Ammon's horn (tissue), 1 donor: ENCODE measurements at places on chromosomes 11 and 22.

DNA sequence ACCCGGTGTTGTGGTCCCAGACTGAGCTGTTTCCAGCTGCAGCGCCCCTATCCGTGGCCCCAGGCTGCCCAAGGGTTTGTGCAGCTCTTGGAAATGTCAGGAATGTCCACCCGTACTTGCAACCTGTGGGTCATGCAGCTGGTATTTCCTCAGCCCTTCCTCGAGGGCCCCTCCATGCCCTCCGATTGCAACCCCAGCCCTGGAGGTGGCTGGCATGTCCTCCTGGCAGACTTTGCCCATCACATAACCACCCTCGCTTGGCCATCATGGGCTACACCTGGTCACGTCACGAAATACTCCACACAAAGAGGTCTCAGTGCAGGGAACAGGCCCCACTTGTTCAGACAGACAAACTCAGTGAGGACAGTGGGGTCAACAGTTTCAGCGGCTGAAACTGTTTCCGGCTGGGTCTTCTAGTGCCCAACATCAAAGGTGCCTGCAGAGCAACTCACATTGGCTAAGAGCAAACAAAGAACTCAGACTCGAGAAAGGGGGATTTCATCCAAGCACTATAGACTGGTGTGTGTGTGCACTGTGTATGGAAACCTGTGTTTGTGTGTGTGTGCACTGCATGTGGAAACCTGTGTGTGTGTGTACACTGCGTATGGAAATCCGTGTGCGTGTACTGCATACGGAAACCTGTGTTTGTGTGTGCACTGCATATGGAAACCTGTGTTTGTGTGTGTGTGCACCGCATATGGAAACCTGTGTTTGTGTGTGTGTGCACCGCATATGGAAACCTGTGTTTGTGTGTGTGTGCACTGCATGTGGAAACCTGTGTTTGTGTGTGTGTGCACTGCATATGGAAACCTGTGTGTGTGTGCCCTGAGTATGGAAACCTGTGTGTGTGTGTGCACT, 72.8 kb upstream of the CCND1 start:
- DNase-seq: no peak

GRCh38 chr22:21978564-21979386, 3.8 kb downstream of the TOP3B start:
- no peak for DNase-seq

DNA sequence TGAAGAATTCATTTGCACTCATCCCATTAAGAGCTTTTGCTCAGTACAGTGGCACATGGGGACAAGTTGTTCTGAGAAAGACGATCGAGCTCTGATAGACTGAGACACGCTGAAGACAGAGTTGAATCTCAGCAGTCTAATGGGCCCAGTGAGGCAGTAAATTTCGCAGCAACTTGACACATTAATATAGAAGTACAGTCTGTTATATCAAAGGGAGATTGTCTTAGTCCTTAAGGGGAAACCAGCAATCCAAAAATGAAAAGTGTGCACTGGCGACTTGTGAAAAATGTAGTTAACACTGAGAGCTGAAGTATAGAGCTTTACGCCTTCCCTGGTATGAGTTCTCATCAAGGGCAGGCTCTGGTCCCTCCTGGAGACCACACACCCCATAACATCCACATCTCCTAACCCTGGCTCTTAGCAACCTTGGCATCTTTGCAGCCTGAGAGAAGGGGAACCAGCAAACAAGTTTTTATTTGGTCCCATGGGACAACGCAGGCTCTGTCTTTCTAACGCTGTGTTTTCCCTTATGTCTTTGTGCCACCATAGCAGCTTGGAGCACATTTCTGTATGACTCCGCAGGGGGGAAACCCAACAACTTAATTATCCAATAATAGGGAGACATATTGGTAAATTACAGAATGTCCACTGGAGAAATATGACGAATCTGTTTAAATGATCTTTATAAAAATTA, 952.5 kb downstream of the OPCML start:
- no peak for DNase-seq

- no peak for DNase-seq
Measured at GRCh38 chr11:78841456-78842060, 266.9 kb upstream of the NARS2 start.

DNA sequence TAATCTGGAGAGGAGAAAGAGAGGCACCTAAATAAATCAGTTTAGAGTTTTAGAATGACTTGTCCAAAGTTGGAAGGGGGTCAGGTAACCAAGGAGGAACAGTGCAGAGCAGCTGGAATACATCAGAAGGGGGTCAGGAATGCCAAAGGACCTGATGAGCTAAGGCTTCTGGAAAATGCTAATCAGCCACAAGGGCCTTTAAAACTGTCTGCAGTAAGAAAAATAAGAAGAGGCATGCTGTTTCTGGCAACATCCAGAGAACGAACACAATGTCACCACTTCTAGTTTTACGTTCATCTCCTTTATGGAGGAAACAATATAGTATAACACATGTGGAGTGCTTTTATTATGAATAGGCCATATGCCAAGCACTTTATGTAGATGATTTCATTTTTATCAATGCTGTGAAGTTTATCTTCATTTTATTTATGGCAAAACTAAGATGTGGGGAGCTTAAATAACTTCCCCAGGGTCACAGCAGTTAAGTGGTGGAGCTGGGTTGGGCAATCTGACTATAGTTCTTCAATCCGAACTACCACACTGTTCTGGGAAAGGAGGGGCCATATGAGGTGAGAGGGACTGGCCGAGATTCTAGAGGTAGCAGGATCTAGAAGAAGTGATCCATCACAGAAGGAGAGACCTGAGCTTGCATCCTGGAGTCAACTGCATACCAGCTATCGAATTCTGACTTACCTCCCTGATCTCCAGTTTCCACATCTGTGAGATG, 22.6 kb downstream of the ACO2 start:
- no peak for DNase-seq

GRCh38 chr11:95692526-95693260, 96.9 kb downstream of the FAM76B start:
- no peak for DNase-seq
